ENCODE measurements at places on chromosomes 3 and 15.

DNA sequence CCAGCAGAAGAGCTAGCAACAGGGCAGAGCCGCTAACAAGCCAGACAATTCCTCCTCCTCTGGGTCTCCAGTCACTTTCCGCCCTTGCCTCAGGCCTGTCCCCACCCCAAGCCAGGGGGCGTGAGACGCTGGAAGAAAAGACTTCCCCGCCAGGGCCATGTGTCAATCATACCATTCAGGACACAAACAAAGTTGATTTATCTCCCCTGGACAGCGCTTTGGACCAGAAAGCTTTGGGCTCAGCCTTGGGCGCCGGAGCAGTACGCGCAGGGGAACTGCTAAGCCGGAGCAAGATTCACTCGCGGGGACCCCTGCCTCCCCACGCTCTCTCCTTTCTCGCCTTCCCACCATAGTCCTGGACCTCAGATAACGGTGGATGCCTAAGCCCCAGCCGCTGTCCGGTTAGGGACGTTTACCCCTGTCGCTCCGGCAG lies 479 bp downstream of the LRRC2 start:
- no peak overlapping the region for H3K27ac ChIP-seq
- no peaks in the 10 kb centered on the region for H3K36me3 ChIP-seq
- H3K27me3 ChIP-seq: peaks cover 17% of the 10 kb centered on the region
- H3K4me1 ChIP-seq: peaks cover 7% of the 10 kb centered on the region
- peak overlapping the region; percentile 59 for H3K4me3 ChIP-seq

DNA sequence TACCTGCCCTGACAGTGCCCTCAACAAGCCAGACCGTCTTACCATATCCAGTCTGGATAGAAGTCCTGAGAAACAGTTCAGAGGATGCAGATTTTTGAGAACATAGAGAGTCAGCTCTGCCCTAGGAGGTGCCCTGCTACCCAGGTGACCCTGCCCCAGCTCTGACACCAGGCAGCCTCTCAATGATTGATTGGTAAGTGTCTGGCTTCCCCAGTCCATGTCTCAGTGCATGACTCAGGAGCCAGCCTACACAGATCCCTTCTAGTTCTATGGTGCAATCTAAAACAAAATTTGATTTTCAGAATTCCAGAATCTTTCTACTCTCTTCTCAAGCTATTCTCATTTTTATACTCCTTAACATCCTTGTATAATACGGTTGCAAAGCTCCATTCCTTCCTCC lies 292.1 kb downstream of the VPS13C start:
- H3K36me3 ChIP-seq: no peaks in the 10 kb centered on the region
- no peak overlapping the region for H3K27ac ChIP-seq
- H3K4me3 ChIP-seq: no peak overlapping the region
- DNase-seq: no peak
- H3K27me3 ChIP-seq: peaks cover 22% of the 10 kb centered on the region
- H3K4me1 ChIP-seq: no peaks in the 10 kb centered on the region

- no peak overlapping the region for H3K4me3 ChIP-seq
- H3K27me3 ChIP-seq: peaks cover 31% of the 10 kb centered on the region
- H3K4me1 ChIP-seq: peaks cover 9% of the 10 kb centered on the region
- no peaks in the 10 kb centered on the region for H3K36me3 ChIP-seq
- no peak overlapping the region for H3K27ac ChIP-seq
- DNase-seq: no peak
These were observed 3.4 kb upstream of the UNC13C start for GRCh38 chr15:53974813-53975212.

DNA sequence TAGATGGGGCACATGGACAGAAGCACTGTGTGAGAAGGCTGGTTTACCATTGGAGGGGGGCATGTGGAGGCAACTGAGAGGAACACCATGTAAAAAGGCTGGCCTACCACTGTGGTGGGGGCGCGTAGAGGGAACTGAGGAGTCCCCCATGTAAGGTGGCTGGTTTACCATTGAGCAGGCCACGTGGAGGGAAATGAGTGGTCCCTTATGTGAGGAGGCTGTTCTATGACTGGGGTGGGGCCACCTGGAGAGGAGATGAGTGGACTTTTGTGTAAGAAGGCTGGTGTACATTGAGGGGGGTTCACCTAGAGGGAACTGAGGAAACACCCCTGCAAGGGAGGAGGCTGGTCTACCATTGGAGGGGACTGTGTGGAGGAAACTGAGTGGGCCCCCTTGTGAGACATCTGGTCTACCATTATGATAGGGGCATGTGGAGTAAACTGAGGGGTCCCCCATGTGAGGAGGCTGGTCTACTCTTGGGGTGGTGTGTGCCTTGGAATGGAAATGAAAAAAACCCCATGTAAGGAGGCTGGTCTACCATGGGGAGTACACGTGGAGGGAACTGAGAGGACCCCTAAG lies 156.9 kb downstream of the FBLN2 start:
- DNase-seq: no peak
- peaks cover 10% of the 10 kb centered on the region for H3K27me3 ChIP-seq
- no peak overlapping the region for H3K27ac ChIP-seq
- no peaks in the 10 kb centered on the region for H3K4me1 ChIP-seq

DNA sequence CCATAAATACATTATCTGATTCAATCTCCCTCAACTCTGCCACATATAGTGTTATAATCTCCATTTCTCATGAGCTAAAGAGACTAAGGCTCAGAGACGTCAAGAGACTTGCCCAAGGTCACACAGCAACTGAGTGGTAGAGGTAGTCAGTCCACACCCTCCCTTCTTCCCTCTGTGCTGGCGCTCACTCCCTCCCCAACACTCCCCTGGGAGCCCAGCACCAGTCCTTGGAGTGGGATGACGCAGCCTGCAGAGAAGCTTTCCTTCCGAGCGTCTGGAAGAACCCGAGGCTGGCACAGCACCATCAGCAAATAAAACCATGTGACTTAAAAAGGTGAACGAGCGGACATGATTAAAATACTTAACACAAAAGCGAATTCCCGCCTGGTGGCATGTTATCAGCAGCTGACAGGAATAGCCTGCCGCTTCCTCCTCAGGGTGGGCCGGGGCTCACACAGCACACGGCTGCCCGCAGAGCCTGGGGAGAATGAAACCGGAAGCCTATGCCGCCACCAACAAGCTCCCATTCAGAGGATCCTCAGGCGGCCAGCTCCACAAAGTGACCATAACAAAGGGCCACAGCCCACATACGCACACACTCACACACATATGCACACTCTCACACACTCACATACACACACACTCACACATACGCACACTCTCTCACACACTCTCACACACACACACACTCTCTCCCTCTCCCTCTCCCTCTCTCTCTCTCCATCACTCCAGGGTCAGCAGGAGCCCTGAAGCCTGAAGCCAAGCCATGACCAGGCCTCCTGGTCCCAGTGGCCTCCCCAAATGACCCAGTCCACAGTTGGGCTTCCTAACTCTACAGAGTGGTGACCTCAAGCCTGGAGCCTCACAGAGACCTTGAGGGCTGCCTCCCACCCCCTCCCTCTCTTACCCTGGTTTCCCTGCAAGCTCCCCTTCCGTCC lies 120.5 kb downstream of the XXYLT1 start:
- H3K4me3 ChIP-seq: peak overlapping the region; percentile 23
- peaks cover 1% of the 10 kb centered on the region for H3K36me3 ChIP-seq
- H3K27me3 ChIP-seq: peaks cover 6% of the 10 kb centered on the region
- DNase-seq: no peak
- peak overlapping the region; percentile 36 for H3K27ac ChIP-seq
- peaks cover 24% of the 10 kb centered on the region for H3K4me1 ChIP-seq

- DNase-seq: no peak
- H3K27ac ChIP-seq: no peak overlapping the region
- no peaks in the 10 kb centered on the region for H3K27me3 ChIP-seq
- no peaks in the 10 kb centered on the region for H3K36me3 ChIP-seq
These were observed 15.5 kb downstream of the CCR5 start for GRCh38 chr3:46386205-46386604.

DNA sequence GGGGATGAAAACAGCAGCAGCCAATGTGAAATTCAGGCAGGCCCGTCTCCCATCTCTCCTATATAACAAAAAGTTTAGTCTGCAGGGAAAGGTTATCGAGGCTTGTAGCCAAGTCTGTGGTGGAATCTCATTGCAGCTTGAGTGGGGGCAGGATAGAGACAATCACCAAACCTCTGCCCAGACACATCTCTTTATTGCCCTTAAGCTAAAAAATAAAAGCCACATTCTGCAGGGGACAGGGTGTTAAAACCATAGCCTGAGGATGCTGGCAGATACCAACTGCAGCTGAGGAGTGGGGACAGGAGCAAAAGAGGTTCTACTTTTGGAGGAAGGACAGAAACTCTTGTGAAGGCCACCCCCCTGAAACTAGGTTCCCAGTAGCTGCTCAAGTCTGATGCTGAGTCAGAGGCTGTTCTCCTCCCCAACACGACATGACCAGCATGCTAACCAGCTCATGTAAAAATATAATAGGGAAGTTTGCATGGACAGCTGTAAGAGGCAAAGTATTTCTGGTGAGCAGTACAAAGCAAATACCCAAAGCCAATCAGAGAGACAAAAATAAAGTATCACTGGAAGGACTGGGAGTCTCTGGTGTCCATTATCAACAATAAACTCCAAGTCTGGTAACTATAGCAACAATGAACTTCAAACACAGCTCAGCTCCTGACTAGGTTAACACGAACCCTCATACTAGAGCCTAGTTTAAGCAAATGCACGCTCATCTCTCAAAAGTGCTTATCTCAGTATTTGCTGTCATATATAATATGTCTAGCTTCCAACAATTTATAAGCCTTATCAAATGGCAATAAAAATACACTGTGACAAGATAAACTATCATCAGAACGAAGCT lies 362.2 kb upstream of the SLCO3A1 start:
- no peak overlapping the region for H3K27ac ChIP-seq
- no peaks in the 10 kb centered on the region for H3K4me1 ChIP-seq
- H3K27me3 ChIP-seq: no peaks in the 10 kb centered on the region
- no peak overlapping the region for H3K4me3 ChIP-seq
- no peak for DNase-seq
- no peaks in the 10 kb centered on the region for H3K36me3 ChIP-seq

GRCh38 chr3:59313365-59313764 lies 263.5 kb upstream of the CFAP20DC start:
- no peak overlapping the region for H3K27ac ChIP-seq
- H3K27me3 ChIP-seq: no peaks in the 10 kb centered on the region
- peak; percentile 74 for DNase-seq

DNA sequence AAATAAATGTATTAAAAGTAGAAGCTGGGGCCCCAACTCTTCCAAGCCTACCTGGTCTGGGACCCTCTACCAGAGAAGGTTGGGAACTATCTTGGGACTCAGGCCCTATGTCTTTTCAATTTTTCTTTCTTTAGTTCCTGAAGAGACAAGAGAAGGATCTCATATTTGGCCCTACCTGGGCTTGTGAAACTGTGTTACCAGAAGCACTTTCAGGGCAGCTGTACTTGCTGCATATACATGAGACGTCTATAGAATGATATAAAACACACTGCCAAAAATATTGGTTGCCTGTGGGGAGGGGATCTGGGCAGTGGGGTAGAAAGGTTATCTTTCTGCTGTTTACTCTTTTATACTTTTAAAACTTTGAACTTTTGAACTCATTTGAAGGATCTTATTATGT lies 604 bp upstream of the EPB42 start:
- H3K27ac ChIP-seq: no peak overlapping the region
- H3K4me3 ChIP-seq: no peak overlapping the region
- no peak for DNase-seq
- H3K27me3 ChIP-seq: peaks cover 7% of the 10 kb centered on the region
- no peaks in the 10 kb centered on the region for H3K36me3 ChIP-seq
- peaks cover 5% of the 10 kb centered on the region for H3K4me1 ChIP-seq

DNA sequence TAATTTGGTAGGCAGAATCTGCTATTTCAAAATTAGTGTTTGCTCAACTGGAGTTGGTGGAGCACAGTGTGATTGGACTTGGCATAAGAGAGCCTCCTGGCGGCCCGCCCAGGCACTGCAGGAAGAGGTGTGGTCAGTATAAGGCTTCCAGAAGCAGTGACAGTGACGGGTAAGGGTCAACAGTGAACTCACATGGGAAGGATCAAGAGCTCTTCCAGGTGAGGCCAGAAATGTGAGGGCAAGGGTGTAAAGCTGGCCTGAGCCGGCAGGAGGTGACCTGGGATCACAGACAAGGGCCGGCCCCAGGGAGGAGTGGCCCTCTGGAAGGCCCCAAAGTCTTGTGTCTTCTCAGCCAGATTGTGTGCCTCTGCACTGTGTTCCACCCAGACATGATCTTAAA lies 93.2 kb upstream of the RNF7 start:
- H3K27ac ChIP-seq: no peak overlapping the region
- no peaks in the 10 kb centered on the region for H3K27me3 ChIP-seq
- H3K36me3 ChIP-seq: no peaks in the 10 kb centered on the region
- no peak overlapping the region for H3K4me3 ChIP-seq
- peaks cover 3% of the 10 kb centered on the region for H3K4me1 ChIP-seq

DNA sequence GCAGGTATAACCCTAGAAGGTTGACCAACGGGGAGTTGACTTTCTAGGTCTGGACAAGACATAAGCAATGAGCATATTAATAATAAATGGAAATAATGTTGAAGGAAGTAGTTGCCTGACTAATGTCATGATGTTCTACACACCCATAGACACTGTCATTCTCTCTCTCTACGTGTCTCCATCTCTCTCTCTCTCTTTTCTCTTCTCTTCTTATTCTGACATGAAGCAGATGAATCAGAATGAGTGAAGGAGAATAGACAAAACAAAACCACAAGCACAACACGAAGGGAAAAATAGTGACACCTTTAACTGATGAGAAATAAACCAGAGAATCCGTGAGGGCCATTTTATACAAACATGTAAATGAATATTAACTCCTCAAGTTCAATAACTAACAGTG lies 26.7 kb upstream of the CCDC80 start:
- no peaks in the 10 kb centered on the region for H3K36me3 ChIP-seq
- H3K4me1 ChIP-seq: peaks cover 12% of the 10 kb centered on the region
- no peak for DNase-seq
- H3K4me3 ChIP-seq: no peak overlapping the region
- no peak overlapping the region for H3K27ac ChIP-seq

- H3K4me3 ChIP-seq: no peak overlapping the region
- H3K36me3 ChIP-seq: no peaks in the 10 kb centered on the region
- H3K27me3 ChIP-seq: no peaks in the 10 kb centered on the region
These were observed 1113.7 kb downstream of the OTOL1 start for GRCh38 chr3:162610261-162610660.

- no peak for DNase-seq
- no peak overlapping the region for H3K27ac ChIP-seq
- H3K36me3 ChIP-seq: no peaks in the 10 kb centered on the region
- H3K4me3 ChIP-seq: no peak overlapping the region
These were observed 333.2 kb upstream of the TRIM42 start for GRCh38 chr3:140344601-140345205.

- no peaks in the 10 kb centered on the region for H3K4me1 ChIP-seq
- no peak for DNase-seq
- no peak overlapping the region for H3K27ac ChIP-seq
- no peaks in the 10 kb centered on the region for H3K27me3 ChIP-seq
- no peak overlapping the region for H3K4me3 ChIP-seq
These were observed 143.5 kb downstream of the LRRK1 start for GRCh38 chr15:101062471-101063171.

- H3K4me3 ChIP-seq: no peak overlapping the region
- H3K4me1 ChIP-seq: no peaks in the 10 kb centered on the region
- no peaks in the 10 kb centered on the region for H3K36me3 ChIP-seq
These were observed 57.8 kb upstream of the PLSCR4 start for GRCh38 chr3:146308682-146309081.

- H3K27ac ChIP-seq: peak overlapping the region; percentile 57
- peaks cover 26% of the 10 kb centered on the region for H3K36me3 ChIP-seq
- H3K27me3 ChIP-seq: no peaks in the 10 kb centered on the region
- peak; percentile 43 for DNase-seq
- H3K4me1 ChIP-seq: peaks cover 61% of the 10 kb centered on the region
These were observed 65.3 kb downstream of the IGF1R start for GRCh38 chr15:98713585-98714001.

Data from activated naive CD4-positive, alpha-beta T cell treated with anti-CD3 and anti-CD28 coated beads for 36 hours (primary cell).